ENCODE measurements at places on chromosomes 4 and X. TPM values are rescaled to one million over a fixed set of nuclear protein-coding genes. Genes with fewer than 3 reads are reported as not detected.

Gene HSFX1
- 0.78 TPM for total RNA-seq

Gene UBQLN2
- 39.7 TPM for total RNA-seq

Gene DOCK11
- 65.2 TPM for total RNA-seq

Gene HGFAC
- not detected for total RNA-seq

Gene SERPINA7
- not detected for total RNA-seq

Gene AIFM1
- total RNA-seq, result 22.4 TPM

Gene CT45A1
- not detected for total RNA-seq

Gene SLC6A14
- not detected for total RNA-seq

Gene CPLX1
- total RNA-seq, result 1.3 TPM

Gene SPACA5
- not detected for total RNA-seq

Gene MAGEA2
- not detected for total RNA-seq

Gene MAGEB2
- not detected for total RNA-seq

Gene GPR173
- total RNA-seq, result 0.83 TPM

Gene SOD3
- 431 TPM for total RNA-seq

Gene TSPAN5
- 9.1 TPM for total RNA-seq

Gene GABRA4
- total RNA-seq, result not detected

Gene SLC25A4
- total RNA-seq, result 135 TPM

Gene ZCCHC12
- 1.2 TPM for total RNA-seq

Gene GAK
- total RNA-seq, result 69.5 TPM

Gene RAB39B
- total RNA-seq, result 0.84 TPM

Gene TGIF2LX
- total RNA-seq, result not detected

Gene GPM6B
- total RNA-seq, result 37.8 TPM

Gene MSANTD1
- total RNA-seq, result 0.06 TPM

Gene AKAP4
- not detected for total RNA-seq

Gene BEX5
- 2.5 TPM for total RNA-seq

Gene LIMCH1
- total RNA-seq, result 101 TPM

Gene SYNPO2
- 2,721 TPM for total RNA-seq

Gene CCKAR
- total RNA-seq, result 1.7 TPM

Gene CT83
- total RNA-seq, result not detected

Gene CT45A2
- not detected for total RNA-seq

Gene PLAC8
- 3.5 TPM for total RNA-seq

Gene F9
- total RNA-seq, result not detected

Gene FHIP1A
- total RNA-seq, result 2.5 TPM

Gene RTL3
- total RNA-seq, result 2.9 TPM

Gene PPP4R3C
- not detected for total RNA-seq

Gene GPR119
- total RNA-seq, result not detected

Gene RIPPLY1
- total RNA-seq, result not detected

All from esophagus muscularis mucosa (tissue), 4 donors.